A549 treated with ZK216348 at 1 μM for 4 hours (cell line): ENCODE measurements at places on chromosomes 4 and X. TPM values are rescaled to one million over a fixed set of nuclear protein-coding genes. Genes with fewer than 3 reads are reported as not detected.

Gene CFAP47
- not detected in 5 replicates for total RNA-seq

Gene PNMA3
- 0.07 to 0.31 TPM (median 0.20 TPM) in 5 replicates for total RNA-seq

Gene HPGDS
- not detected in 5 replicates for total RNA-seq

Gene UBE2K
- total RNA-seq: 79.2 to 98.2 TPM (median 82.0 TPM) in 5 replicates

Gene CT45A3
- not detected in 5 replicates for total RNA-seq

Gene CD38
- 8.9 to 13.8 TPM (median 11.2 TPM) in 5 replicates for total RNA-seq

Gene NALF2
- total RNA-seq: 3.7 to 6.2 TPM (median 5.4 TPM) in 5 replicates

Gene NUDT10
- 0.51 to 0.74 TPM (median 0.55 TPM) in 5 replicates for total RNA-seq

Gene FGG
- total RNA-seq: 5.1 to 8.0 TPM (median 5.5 TPM) in 5 replicates

Gene FAM47A
- total RNA-seq: not detected in 5 replicates

Gene CT55
- total RNA-seq: not detected in 5 replicates

Gene CACNA1F
- not detected in 5 replicates for total RNA-seq

Gene TMEM31
- 0.40 TPM in 1 of 5 replicates, not detected in the others for total RNA-seq

Gene NRK
- total RNA-seq: not detected in 5 replicates

Gene GAGE13
- total RNA-seq: not detected in 5 replicates

Gene GRID2
- not detected in 5 replicates for total RNA-seq

Gene AMOT
- total RNA-seq: 0.04 to 0.07 TPM in 2 of 5 replicates, not detected in the others

Gene CYBB
- not detected in 5 replicates for total RNA-seq

Gene STOX2
- total RNA-seq: 1.5 to 3.9 TPM (median 2.8 TPM) in 5 replicates

Gene WWC2
- total RNA-seq: 12.0 to 19.8 TPM (median 17.5 TPM) in 5 replicates

Gene CXorf58
- 0.14 to 0.24 TPM (median 0.18 TPM) in 5 replicates for total RNA-seq

Gene TSC22D3
- total RNA-seq: 77.2 to 95.4 TPM (median 90.2 TPM) in 5 replicates

Gene BMPR1B
- total RNA-seq: 4.9 to 7.7 TPM (median 6.4 TPM) in 5 replicates

Gene MGAT4D
- total RNA-seq: not detected in 5 replicates

Gene ASB11
- not detected in 5 replicates for total RNA-seq

Gene BGN
- 0.12 to 0.26 TPM (median 0.18 TPM) in 4 of 5 replicates, not detected in the other for total RNA-seq

Gene PAGE2B
- not detected in 5 replicates for total RNA-seq

Gene SNX12
- total RNA-seq: 67.9 to 81.0 TPM (median 78.1 TPM) in 5 replicates

Gene PLP1
- not detected in 5 replicates for total RNA-seq

Gene TREX2
- 0.79 to 2.0 TPM (median 1.3 TPM) in 5 replicates for total RNA-seq

Gene VGLL1
- total RNA-seq: not detected in 5 replicates

Gene CT45A1
- not detected in 5 replicates for total RNA-seq

Gene HHIP
- total RNA-seq: 0.72 to 1.6 TPM (median 1.3 TPM) in 5 replicates

Gene MTMR8
- total RNA-seq: 0.35 to 2.1 TPM (median 0.63 TPM) in 5 replicates

Gene TXK
- total RNA-seq: 0.15 to 0.31 TPM (median 0.17 TPM) in 3 of 5 replicates, not detected in the others

Gene TMEM156
- 15.7 to 27.8 TPM (median 18.8 TPM) in 5 replicates for total RNA-seq

Gene AVPR2
- not detected in 5 replicates for total RNA-seq

Gene BEX1
- not detected in 5 replicates for total RNA-seq

Gene TEX11
- total RNA-seq: not detected in 5 replicates

Gene USP17L12
- not detected in 5 replicates for total RNA-seq

Gene PIR
- total RNA-seq: 48.3 to 68.0 TPM (median 55.3 TPM) in 5 replicates
